CD4-positive, alpha-beta T cell treated with Interleukin-4 for 1 hour (primary cell): ENCODE measurements at places on chromosomes 6 and 20.
A peak's percentile ranks its signal among the peaks of the same experiment; 100 is the strongest.

DNA sequence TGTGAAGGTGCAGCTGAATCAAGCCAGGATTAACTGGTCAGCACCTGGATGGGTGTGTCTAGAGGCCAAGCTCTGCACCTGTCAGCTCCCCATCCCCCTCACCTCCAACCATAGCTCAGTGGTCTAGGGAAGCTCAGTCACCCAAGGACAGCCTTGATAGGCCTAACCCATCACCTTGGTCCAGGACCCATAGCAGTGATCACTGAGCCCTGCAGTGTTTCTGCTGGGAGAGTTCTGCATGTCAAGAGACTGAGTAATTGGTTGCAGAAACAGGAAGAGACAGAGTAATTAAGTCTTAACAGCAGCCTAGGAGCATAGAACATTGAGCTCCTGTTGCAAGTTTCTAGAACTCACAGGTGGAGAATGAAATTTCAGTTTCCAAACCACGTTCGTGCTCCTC is 18.7 kb upstream of the RALGAPB start:
- no peak for DNase-seq

GRCh38 chr6:139612135-139612465 is 237.7 kb upstream of the CITED2 start:
- no peak for DNase-seq

DNA sequence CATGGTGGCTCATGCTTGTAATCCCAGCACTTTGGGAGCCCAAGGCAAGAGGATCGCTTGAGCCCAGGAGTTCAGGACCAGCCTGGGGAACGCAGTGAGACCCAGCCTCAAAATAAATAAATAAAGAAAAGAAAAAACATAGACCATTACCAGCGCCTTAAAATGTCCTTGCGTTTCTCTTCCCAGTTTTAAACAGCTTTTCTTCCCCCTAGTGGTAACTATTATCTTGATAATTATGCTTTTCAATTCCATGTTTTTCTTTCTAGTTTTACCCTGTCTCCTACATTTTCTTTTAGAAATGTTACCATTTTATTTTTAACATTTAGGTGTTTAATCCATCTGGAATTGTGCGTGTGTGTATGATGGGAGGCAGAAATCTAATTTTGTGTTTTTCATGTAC is 24.4 kb downstream of the DNAH8 start:
- DNase-seq = no peak

DNA sequence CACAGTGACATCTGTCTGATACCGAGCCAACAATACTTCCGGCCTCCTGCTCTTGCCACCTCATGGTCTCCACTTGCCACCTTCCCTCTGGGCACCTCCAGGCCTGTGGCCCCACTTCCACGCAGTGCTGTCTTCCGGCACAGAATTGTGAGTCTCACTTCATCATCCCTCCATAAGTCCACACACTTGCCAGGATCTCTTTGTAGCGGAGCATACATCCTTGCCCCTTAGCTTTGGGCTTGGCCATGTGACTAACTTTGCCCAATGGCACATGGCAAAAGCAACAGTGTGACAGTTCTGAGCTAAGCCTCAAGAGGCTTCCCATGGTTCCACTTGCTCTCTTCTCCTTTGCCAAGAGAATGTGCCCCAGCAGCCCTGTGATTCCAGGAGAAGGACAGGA is 4.5 kb upstream of the C20orf202 start:
- DNase-seq = no peak

DNA sequence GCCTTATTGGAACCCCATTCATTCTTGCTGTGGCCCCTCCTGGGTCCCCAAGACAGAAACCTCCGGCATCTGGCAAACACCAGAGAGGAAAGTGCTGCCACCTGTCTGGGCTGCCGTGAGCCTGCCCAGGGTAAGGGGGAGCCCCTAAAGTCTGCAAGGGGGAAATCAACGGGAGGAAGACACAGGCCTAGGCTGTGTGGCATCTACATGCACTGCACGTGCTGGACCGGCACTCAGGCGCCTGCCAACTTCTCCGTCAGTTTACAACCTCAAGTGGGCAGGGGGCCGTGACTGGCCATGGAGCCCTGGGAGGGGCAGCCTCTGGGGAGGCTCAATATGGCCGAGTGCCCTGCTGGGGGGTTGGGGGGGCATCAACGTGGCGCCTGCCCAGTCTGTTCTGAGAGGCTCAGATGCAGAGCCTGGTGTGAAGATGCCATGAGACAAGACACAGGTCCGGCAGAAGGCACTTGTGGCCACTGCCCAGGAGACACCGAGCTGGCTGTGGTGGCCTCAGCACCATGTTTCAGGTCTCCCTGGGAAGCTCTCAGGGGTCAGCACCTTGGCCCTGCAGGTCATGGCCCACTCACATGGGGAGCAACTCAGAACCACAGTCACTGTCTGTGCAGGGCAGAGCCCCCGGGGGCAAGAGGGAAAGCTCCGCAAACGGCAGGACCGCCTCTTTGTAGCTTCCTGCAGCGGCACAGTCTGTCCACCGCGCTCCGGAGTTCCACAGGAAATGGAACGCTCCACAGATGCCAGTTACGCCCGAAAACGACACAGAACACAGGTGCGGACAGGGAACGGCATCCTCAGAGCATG is 8.4 kb downstream of the UCKL1 start:
- DNase-seq = peak; percentile 24

- DNase-seq = no peak
Measured at GRCh38 chr6:121000381-121000780, 333.9 kb downstream of the TBC1D32 start.

GRCh38 chr20:23152308-23152892 is 66.3 kb upstream of the CD93 start:
- DNase-seq = no peak

GRCh38 chr20:19756761-19757486 is 1.1 kb upstream of the RIN2 start:
- DNase-seq = no peak

DNA sequence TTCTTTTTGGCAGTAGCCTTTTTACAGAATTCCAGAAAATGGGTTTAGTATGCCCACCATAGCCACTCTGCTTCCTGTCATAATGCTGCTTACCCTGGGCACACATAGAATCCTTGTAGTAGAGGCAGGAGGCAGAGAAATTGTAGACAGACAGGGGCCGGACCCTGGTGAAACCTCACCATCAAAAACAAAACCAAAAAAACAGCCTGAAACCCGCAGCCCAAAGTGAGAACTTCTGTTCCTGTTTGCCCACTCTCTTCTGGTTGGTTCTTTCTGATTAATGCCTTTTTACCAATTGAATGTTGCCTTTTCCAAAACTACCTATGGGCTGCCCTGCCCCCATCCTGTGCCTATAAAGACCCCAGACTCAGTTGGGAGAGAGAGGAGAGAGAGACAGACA is 188.2 kb downstream of the CDKAL1 start:
- DNase-seq = no peak

DNA sequence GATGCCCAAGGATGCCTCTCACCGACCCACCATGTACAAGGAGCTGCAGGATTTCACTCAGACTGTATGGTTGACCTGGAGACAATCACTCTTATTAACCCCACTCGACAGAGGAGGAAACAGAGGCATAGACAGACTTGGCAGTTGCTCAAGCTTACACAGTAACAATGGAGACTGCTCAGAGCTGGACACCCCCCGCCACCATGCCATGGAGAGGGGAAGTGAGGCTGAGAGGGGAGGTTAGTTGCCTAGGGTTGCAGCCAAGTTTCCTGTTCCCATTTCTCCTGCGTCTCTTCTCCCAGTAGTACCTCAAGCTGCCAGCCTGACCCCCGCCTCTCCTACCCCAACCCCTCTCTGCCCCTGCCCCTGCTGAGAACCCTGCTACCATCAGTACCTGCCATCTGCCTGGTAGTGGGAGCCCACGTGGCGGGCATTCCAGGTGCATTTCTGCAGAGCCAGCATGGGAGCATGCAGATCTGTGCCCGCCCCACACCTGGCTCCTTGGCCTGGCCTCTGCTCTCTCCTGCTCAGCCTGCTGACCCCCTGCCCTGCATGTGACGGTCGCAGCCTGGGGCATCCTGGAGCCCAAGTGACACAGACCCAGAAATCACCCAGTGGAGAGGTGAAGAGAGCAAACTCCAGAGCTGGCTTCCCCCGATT is 157.7 kb downstream of the PREX1 start:
- no peak for DNase-seq

DNA sequence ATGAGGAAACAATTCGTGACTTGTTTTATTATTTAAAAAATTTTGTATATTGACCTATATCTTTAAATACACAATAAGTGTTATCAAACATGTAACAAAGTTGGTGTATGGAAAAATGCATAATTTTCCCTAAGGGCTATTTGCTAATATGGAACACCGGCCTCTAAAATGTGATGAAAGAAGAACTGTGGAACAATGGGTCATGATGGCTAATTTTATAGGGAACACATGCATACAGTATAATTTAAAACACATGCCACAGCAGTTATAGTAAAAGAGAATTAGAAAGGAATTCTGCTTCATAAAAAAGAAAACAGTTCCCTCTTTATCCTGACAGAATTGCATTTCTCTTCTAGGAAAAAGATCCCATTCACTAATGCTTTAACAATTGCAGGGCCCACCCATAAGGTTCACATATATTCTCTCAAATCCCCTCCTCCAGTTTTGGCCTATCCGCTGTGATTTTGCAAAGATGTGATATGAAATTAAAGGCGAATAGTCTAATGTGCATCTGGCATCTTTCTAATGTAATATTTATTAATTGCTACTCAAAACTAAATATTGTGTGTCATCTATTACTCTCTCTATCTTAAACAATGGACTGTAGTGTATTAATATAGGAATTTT is 628.1 kb upstream of the CITED2 start:
- DNase-seq = no peak
